Renal cortex interstitium (tissue), 15 donors: ENCODE measurements at places on chromosomes 3 and 15. TPM values are rescaled to one million over a fixed set of nuclear protein-coding genes. Genes with fewer than 3 reads are reported as not detected.

GRCh38 chr3:96966181-96966929, 152.0 kb downstream of the EPHA6 start:
- no peak for DNase-seq

DNA sequence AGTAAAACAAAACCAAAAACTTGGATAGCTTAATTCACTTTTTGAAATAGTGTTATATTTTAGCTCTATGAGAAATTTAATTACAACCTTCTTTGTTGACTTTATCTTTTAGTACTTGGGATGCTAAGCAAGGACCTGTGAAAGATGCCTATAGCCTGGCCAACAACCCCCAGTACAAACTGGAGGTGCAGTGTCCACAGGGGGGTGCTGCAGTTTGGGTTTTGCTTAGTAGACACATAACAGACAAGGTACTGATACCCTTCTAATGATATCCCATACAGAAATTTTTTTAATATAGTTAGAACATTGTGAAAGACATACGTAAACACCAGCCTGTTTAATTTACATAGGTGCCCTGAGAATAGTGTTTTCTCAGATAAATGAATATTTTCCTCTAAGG, 35.3 kb downstream of the CAPN7 start:
- DNase-seq: no peak

DNA sequence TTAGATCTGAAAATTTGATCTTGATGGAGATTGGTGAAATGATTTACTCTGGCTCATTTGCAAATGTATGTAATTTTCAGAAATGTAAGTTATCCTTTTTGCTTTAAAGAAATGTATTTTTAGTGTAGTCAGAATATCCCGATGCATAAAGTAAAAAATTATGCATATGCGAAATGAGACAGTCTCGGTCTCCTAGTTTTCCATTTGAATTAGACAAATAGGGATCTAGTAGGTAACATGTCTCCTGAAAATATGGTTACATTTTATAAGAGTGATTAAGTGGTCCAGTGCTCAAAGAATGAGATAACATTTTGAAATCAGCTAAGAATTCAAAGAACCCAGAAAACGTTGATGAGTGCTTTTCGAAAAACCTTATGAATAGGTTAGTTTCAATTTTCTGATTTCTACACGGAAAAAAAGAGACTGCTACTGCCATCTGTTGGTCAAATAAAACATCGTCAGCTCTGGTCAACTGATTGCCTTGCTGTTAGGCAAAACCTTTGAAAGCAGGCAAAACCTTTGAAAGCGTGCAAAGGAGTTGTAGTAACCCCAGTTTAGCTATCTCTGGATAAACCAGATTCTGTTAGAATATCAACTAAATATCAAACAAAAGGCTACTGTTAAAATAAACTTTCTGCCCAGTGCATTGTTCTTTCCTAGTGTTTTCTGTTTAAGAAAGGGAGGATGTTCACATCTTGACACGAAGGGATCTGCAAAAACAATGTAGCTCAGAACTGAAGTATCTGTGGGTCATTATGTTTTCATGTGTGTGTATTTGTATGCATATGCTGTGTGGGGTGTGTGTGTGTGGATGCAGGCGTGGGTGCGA, 59.3 kb upstream of the CHMP2B start:
- peak; percentile 25 for DNase-seq

GRCh38 chr3:172649987-172650386, 60.9 kb downstream of the NCEH1 start:
- DNase-seq: no peak

- no peak for DNase-seq
These were observed 82.5 kb downstream of the AGBL1 start for GRCh38 chr15:86162172-86162591.

- DNase-seq: no peak
These were observed 10.6 kb downstream of the LSG1 start for GRCh38 chr3:194661374-194661773.

DNA sequence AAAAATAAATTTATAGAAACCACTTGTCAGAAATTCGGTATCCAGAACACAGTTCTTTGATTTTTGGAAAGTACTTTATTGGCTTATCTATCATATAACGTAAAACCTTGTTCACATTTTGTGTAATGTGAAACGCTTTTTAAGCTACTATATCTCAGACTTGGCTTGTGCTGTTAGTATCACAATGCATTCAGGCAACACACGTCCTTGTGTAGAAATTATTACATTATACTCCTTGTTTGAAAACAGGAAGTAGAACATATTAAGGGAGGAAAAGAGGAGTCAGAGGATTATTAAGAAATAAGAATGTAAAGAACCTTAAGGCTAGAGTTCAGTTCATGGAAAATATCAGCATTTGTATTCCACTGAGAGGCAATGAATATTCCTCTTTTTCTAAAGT, 1.6 kb downstream of the DNAJC13 start:
- DNase-seq: no peak

GRCh38 chr3:79255702-79256101, 512.1 kb downstream of the ROBO1 start:
- no peak for DNase-seq

- DNase-seq: no peak
These were observed 167.8 kb upstream of the DPH6 start for GRCh38 chr15:35713733-35714132.

GRCh38 chr3:168051070-168051469, 44.7 kb downstream of the GOLIM4 start:
- no peak for DNase-seq

GRCh38 chr15:74418575-74419338, 15.0 kb downstream of the SEMA7A start:
- DNase-seq: no peak

GRCh38 chr3:58441514-58442450, 8.2 kb upstream of the PDHB start:
- DNase-seq: no peak

GRCh38 chr15:98835876-98836275, 171.7 kb downstream of the PGPEP1L start:
- no peak for DNase-seq

GRCh38 chr3:173586166-173586565, 188.6 kb downstream of the NLGN1 start:
- DNase-seq: no peak

The BCHE gene
- 7.3 TPM for polyA plus RNA-seq

The AP2M1 gene
- 329 TPM for polyA plus RNA-seq

The GABRA5 gene
- 0.17 TPM for polyA plus RNA-seq

The FSD2 gene
- polyA plus RNA-seq: 0.35 TPM

The SLC7A14 gene
- 2.7 TPM for polyA plus RNA-seq

The PP2D1 gene
- polyA plus RNA-seq: 0.59 TPM
